Activated naive CD4-positive, alpha-beta T cell treated with anti-CD3 and anti-CD28 coated beads, Interleukin-2, amount 50 U/mL, for 16 hours (primary cell): ENCODE measurements at places on chromosomes 3 and 15.

DNA sequence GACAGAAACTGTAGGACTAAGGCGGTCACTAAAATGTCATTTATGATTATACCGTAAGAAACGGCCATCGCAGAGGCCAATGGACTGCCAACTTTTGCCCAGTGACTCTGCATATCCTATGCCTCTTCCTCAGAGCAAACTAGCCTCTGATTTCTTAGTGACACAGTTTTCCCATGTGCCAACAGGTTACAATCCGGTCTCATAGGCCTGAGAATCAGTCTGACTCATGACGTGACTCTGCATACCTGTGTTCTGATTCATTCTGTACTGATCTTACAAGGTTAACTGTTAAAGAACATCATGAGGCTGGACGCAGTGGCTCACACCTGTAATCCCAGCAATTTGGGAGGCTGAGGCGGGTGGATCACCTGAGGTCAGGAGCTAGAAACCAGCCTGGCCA lies 17.8 kb downstream of the RUBCN start:
- DNase-seq, result no peak

- DNase-seq, result no peak
These were observed 7.6 kb downstream of the EPHB3 start for GRCh38 chr3:184568924-184569829.

DNA sequence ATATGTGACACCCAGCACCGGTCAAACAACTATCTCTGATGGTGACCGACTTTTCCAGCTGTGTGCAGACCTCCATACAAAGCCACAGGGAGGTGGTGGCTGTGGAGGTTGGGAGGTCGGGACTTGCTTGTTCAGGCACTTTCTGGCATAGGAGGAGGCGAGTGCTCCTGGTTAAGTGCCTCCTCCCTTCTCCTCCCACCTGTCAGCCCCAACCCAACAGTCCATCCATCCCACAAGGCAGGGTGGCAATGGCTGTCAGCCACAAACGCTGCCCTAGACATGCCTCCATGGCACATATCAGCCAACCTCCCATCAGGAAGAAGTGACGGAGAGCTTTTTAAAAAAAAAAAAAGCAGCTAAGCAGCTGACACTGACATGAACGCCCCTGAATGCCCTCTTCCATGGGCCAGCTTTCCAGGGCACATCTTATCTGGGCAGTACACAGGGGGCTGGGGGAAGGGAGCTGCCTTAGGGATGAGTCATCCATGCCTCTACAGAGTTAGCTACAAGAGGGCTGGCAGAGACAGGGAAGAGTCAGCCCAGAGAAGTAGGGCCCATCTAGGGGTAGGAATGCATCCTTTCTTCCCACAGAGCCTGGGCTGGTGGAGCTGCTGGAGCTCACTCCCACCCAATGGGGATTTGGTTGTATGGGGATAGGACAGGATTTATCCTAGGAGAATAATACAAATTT lies 41.2 kb downstream of the CCDC12 start:
- no peak for DNase-seq

DNA sequence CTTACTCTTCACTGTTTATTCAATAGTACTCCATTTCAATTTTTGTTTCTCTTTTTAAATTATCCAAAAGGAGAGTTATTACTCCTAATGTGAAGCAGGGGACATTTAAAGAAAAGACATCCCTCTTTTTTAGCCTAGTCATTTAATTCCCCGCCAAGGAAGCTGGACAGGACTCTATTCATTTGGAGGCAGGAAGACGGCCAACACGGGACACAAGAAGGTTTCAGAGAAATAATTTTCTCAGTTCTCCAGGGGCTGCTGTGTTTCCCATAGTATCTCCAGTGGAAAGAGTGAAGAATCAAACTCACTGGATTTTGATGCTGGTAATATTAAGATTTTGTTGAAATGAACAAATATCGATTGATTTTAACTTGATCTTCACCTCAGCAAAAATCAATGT lies 833.7 kb downstream of the ROBO2 start:
- no peak for DNase-seq

- no peak for DNase-seq
These were observed 51.4 kb upstream of the EIF1B start for GRCh38 chr3:40258064-40258463.

DNA sequence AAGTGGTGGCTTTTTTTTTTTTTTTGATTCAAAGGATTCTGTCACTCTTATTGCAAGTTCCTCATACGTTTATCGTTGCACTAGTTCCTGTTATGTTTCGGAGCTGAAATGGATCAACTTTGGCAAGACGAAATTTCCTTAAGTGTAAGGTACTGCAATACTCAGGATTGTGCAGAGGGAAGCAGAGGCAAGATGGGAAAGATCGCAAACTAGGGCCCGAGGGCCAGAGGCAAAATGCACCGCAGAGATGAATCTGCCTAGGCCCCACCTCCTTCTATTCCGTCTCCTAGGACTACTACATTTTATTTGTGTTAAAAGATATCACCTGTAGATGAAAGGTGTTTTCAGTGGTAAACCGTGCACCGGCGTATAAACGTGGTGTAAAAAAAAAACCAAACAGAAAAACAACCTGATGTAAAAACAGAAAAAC lies 331 bp downstream of the RNU6-1 start:
- peak; percentile 37 for DNase-seq

DNA sequence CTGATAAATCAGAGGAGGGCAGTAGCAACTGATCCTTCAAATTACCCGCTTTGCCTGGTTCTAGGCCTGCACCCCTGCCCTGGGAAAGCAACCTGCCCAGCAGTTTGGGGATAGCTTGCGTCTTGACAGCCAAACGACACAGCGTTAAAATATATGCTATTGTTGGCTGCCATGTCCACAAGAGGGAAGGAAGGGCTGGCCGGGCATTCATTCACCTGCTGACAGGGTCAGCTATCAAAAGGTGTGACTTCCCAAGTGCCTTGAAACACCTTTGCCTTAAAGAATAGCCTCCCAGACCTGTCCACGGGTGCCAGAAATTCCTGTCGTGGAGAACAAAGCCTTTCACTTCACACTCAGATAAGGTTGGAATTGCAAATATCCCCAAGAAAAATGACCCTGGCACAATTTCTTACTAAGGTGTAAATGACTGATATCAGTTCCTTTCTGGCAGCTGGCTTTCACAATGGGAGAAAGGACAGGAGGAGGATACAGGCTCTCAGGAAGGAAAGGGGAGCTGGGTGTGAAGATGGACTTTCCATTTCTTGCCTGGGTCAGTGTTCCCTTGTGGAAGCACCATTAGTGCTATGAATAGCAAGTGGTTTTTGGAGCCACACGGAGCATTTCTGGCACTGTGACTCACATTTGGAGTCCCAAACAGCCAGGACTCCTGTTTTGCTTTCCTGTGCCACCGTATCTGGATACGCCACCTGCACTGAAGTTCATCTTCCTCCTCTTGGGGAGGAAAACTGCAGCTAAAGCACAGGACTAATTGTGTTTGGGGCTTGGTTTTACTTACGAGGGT lies 19.2 kb downstream of the ALDH1A3 start:
- no peak for DNase-seq

GRCh38 chr15:54519577-54519976 lies 541.3 kb downstream of the UNC13C start:
- no peak for DNase-seq
